ENCODE measurements at places on chromosomes 7 and 10.

- DNase-seq, result no peak
Measured at GRCh38 chr7:91295576-91295975, 31.3 kb downstream of the FZD1 start.

- DNase-seq, result no peak
Measured at GRCh38 chr7:128219636-128220035, 21.4 kb upstream of the LEP start.

GRCh38 chr7:44062180-44062902, 3.0 kb downstream of the PGAM2 start:
- DNase-seq, result no peak

- no peak for DNase-seq
Measured at GRCh38 chr7:29924006-29924405, 65.6 kb downstream of the SCRN1 start.
